ENCODE measurements at places on chromosomes 7 and 10. TPM values are rescaled to one million over a fixed set of nuclear protein-coding genes. Genes with fewer than 3 reads are reported as not detected.

DNA sequence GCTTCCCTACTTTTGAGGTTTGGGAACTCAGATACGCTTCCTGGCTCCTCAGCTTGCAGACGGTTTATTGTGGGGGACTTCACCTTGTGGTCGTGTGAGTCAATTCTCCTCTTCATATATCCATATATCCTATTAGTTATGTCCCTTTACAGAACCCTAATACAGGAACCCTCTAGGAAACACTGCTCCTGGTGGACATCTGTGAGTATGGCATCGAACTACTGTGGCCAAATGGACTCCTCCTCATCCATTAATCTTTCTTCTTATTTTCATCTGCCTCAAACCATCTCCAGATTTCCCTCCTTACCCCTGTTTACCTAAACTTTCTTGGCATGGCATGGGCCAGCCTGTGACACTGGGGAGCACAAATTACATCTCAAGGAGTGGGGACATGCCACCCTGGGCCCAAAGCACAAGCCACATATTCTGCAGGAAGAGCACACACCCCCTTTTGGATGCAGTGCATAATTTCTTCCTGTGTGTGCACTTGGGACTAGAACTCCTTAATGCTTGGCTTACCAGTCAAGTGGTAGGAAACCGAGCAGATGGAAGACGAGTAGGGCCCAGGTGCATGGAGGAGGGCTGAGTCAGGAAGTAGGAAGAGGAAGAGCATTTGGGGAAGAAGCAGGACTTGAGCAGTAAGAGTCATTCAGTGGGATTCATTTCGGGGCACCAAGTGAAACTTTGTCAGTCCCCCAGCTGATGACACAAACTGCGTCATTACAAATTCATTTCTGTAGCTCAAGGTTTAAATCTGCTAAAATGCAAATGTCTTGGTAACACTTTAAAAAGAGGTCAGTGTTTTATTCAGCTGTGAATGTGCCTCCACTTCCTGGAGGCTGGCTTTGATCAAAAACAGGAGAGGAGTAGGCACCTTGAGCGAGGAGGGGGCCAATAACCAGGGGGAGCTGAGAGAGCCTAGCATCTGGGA, 80.8 kb upstream of the PLXNA4 start:
- H3K27ac ChIP-seq: no peak overlapping the region
- H3K4me3 ChIP-seq: no peak overlapping the region
- H3K36me3 ChIP-seq: no peaks in the 10 kb centered on the region
- H3K4me1 ChIP-seq: no peaks in the 10 kb centered on the region
- H3K27me3 ChIP-seq: no peaks in the 10 kb centered on the region
- DNase-seq: no peak

- H3K4me1 ChIP-seq: no peaks in the 10 kb centered on the region
- no peak overlapping the region for H3K4me3 ChIP-seq
- no peaks in the 10 kb centered on the region for H3K27me3 ChIP-seq
- H3K27ac ChIP-seq: no peak overlapping the region
Measured at GRCh38 chr7:8778459-8778858, 345.1 kb downstream of the NXPH1 start.

DNA sequence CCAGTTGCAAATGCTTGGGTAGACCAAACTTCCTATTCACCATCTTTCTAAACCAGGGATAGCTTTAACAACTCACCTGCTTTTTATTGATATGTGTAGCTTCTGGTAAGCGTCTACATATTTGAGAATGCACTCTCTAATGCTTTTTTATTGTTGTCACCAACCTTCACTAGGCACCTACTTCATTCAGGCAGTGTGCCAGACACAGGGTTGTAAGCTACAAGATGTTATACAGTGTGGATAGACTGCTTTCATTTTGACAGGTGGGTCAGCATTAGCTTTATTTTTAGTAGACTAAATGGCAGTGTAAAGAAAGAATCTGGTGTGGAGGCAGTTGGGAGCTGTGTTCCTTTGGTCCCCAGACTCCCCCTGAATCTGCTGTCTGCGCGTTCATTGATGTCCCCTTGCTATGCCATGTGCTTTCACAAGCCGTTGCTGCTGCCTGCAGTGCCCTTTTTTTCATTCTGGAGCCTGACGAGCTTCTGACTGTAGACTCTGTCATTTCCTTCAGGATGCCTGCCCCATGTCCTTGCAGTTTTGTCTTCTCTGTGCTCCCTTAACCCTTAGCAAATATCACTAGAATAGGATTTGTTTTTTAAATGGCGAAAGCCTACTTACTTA, 32.1 kb downstream of the NRF1 start:
- H3K4me1 ChIP-seq: peaks cover 19% of the 10 kb centered on the region
- no peaks in the 10 kb centered on the region for H3K36me3 ChIP-seq
- H3K4me3 ChIP-seq: no peak overlapping the region

Gene SUGCT
- 5.2 TPM for total RNA-seq

Gene LRRD1
- not detected for total RNA-seq

Gene PALS2
- total RNA-seq: 12.8 TPM

DNA sequence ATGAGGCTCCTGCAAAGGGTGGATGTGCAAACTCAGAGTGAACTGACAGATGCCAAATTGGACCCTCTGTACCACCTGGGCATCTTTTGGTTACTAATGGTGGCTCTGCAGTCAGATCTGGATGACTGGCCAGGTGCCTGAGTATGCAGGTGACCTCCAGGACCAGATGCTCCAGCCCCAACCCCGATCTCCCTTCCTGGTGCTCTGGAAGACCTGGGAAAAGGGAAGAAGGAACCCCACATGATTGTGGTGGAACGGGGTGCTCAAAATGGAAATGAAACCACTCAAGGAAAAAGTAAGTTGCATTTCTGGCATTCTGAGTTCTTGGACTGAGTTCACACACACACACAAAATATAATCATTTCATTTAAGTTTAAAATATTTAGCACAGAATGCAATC, 9.8 kb upstream of the AEBP1 start:
- no peak overlapping the region for H3K4me3 ChIP-seq
- H3K36me3 ChIP-seq: no peaks in the 10 kb centered on the region
- no peaks in the 10 kb centered on the region for H3K4me1 ChIP-seq
- DNase-seq: no peak
- no peak overlapping the region for H3K27ac ChIP-seq
- no peaks in the 10 kb centered on the region for H3K27me3 ChIP-seq

- no peak for DNase-seq
- H3K4me3 ChIP-seq: no peak overlapping the region
- no peaks in the 10 kb centered on the region for H3K36me3 ChIP-seq
- peaks cover 58% of the 10 kb centered on the region for H3K4me1 ChIP-seq
- H3K27me3 ChIP-seq: no peaks in the 10 kb centered on the region
Measured at GRCh38 chr10:89351412-89351779, 23.6 kb downstream of the IFIT3 start.

DNA sequence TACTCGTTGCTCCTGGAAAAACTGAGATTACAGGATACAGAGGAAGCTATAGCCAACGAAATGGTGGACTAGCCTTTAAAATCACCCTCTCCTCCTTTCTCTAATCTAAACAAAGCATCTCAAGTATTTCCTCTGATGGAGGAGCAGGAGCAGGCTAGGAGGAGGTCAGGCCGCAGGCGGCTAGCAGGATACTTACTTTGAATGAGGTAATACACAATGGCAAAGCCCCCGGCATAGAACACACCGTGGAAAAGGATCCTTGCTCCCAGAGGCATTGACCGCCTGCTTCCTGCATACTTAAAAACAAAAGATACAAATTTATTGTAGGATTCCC, 64.4 kb downstream of the STK17A start:
- peaks cover 21% of the 10 kb centered on the region for H3K36me3 ChIP-seq
- no peak overlapping the region for H3K4me3 ChIP-seq
- no peak for DNase-seq
- H3K27me3 ChIP-seq: no peaks in the 10 kb centered on the region
- H3K4me1 ChIP-seq: peaks cover 39% of the 10 kb centered on the region

Gene ABLIM1
- total RNA-seq: 555 TPM

Gene PRPS1L1
- total RNA-seq: not detected

GRCh38 chr10:115827231-115828009, 445.6 kb downstream of the GFRA1 start:
- H3K27ac ChIP-seq: no peak overlapping the region
- no peak for DNase-seq
- no peaks in the 10 kb centered on the region for H3K27me3 ChIP-seq
- no peak overlapping the region for H3K4me3 ChIP-seq

- H3K36me3 ChIP-seq: no peaks in the 10 kb centered on the region
- no peaks in the 10 kb centered on the region for H3K4me1 ChIP-seq
- H3K27ac ChIP-seq: no peak overlapping the region
- H3K4me3 ChIP-seq: no peak overlapping the region
Measured at GRCh38 chr10:90860790-90861189, 3.0 kb upstream of the HTR7 start.

DNA sequence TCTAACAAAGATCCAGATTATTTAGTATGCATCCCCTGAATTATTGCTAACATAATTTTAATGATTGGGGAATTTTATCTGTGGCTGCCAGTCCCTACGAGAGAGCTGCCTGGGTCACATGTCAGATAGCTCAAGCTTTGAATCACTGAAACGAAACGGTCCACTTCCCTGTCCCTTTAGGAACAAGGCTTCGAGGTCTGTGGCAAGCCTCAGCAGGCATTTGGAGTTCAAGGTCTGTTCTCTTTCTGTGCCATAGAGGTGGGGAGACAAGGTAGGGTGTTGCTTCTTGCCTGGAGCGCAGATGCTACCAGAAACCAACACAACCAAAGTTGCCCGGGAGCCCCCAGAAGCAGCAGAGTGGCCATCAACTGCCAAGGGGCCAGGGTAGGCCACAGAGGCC, 13.9 kb upstream of the SH2D4B start:
- no peaks in the 10 kb centered on the region for H3K27me3 ChIP-seq
- no peak for DNase-seq
- no peak overlapping the region for H3K27ac ChIP-seq
- no peaks in the 10 kb centered on the region for H3K36me3 ChIP-seq
- H3K4me3 ChIP-seq: no peak overlapping the region

- H3K4me3 ChIP-seq: no peak overlapping the region
- H3K4me1 ChIP-seq: no peaks in the 10 kb centered on the region
- no peak overlapping the region for H3K27ac ChIP-seq
- no peak for DNase-seq
Measured at GRCh38 chr7:116780521-116780920, 81.9 kb upstream of the CAPZA2 start.

DNA sequence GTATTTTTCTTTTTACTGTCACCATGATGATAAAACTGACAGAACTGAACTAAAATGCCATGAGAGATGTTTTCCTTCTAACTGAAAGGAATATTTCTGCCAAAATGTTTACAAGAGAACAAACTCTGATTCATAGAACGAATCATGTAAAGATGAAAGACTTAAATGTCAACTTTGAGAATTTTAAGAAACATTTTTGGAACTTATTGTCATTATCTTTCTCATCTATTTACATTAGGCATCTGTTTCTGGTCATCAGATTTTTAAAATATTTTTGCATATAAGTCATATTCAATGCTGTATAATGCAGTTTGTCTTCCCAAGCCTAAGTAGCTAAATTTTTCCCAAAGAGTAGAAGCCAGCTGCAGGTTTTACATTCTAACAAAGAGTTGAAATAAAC, 358.5 kb downstream of the TFEC start:
- DNase-seq: no peak
- no peak overlapping the region for H3K27ac ChIP-seq
- H3K4me3 ChIP-seq: no peak overlapping the region
- H3K27me3 ChIP-seq: no peaks in the 10 kb centered on the region
- no peaks in the 10 kb centered on the region for H3K4me1 ChIP-seq

DNA sequence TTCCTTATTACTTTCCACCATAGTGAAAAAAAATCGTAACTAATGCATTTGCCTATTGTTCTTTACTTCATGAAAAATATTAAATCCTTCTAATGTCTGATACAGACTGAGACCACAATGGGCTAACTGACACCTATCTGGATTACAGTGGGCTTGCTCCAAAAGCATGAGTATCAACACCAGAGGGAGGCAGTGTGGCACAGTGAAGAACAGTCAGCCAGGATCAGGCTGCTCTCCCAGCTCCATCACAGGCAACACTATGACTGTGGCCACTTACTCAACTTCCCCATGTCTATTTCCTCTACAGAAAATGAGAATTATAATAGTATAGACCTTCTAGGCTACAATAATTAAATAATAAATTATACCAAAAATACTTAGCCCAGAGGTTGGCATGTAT, 97.2 kb downstream of the SLC25A13 start:
- H3K36me3 ChIP-seq: no peaks in the 10 kb centered on the region
- no peaks in the 10 kb centered on the region for H3K4me1 ChIP-seq
- H3K4me3 ChIP-seq: no peak overlapping the region

Gene TCF7L2
- total RNA-seq: 6.7 TPM

Gene LRRC4
- total RNA-seq: 4.5 TPM

Gene PRF1
- 4.1 TPM for total RNA-seq

- H3K4me1 ChIP-seq: no peaks in the 10 kb centered on the region
- H3K4me3 ChIP-seq: no peak overlapping the region
- DNase-seq: no peak
Measured at GRCh38 chr10:124081547-124082140, 11.8 kb downstream of the CHST15 start.

Gene EPDR1
- total RNA-seq: 36.8 TPM

Gene DGKI
- total RNA-seq: 4.6 TPM

GRCh38 chr7:37007691-37008090, 283.4 kb upstream of the AOAH start:
- no peaks in the 10 kb centered on the region for H3K36me3 ChIP-seq
- no peak overlapping the region for H3K4me3 ChIP-seq
- H3K27ac ChIP-seq: no peak overlapping the region

DNA sequence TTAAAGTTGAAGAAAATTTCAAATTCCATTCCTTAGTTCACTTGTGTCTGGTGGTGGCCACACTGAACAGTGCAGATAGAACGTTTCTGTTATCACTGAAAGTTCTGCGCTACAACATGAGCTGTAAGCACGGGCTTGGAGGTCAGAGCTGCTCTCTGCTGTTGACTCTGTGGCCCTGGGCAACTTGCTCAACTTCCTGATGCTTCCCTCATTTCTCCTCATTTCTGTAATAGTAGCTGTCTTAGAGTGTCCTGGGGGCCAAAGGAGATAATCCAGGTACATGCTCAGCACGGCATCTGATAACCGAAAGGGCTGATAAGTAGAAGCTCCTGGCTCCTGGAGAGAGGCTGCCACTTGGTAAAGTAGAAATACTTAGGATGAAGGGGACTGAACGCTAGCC, 92.3 kb upstream of the DUSP5 start:
- H3K27ac ChIP-seq: no peak overlapping the region
- H3K36me3 ChIP-seq: no peaks in the 10 kb centered on the region
- no peak overlapping the region for H3K4me3 ChIP-seq
- no peaks in the 10 kb centered on the region for H3K27me3 ChIP-seq
- no peaks in the 10 kb centered on the region for H3K4me1 ChIP-seq

Gene AKR1C4
- total RNA-seq: not detected

Gene IDI2
- not detected for total RNA-seq

DNA sequence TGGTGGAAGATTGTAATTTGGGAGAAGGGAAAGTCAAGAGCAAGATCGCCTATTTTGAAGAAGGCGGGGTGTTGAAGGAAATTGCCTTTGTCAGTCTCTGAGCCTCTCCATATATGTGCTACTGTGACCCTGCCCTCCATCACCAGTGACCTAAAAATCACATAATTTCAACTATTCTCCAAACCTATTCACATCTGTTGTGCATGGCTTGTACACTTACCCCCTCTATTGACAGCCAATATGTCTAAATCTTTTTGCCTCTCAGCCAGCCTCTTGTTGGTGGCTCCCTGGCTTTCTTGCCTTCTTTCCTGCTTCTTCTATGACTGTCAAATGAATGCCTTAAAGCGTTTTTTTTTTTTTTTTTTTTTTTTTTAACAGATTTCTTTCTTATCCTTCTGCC, 295.6 kb downstream of the AUTS2 start:
- no peak overlapping the region for H3K27ac ChIP-seq
- no peaks in the 10 kb centered on the region for H3K27me3 ChIP-seq
- H3K36me3 ChIP-seq: no peaks in the 10 kb centered on the region
- no peak overlapping the region for H3K4me3 ChIP-seq

GRCh38 chr10:48770561-48771089, 86.0 kb downstream of the WDFY4 start:
- no peaks in the 10 kb centered on the region for H3K27me3 ChIP-seq
- H3K4me1 ChIP-seq: no peaks in the 10 kb centered on the region
- H3K36me3 ChIP-seq: no peaks in the 10 kb centered on the region
- H3K4me3 ChIP-seq: no peak overlapping the region
- no peak for DNase-seq

Gene BHLHA15
- total RNA-seq: not detected

All from heart left ventricle (tissue), 16 donors.